ENCODE measurements at places on chromosomes 11 and 22.

DNA sequence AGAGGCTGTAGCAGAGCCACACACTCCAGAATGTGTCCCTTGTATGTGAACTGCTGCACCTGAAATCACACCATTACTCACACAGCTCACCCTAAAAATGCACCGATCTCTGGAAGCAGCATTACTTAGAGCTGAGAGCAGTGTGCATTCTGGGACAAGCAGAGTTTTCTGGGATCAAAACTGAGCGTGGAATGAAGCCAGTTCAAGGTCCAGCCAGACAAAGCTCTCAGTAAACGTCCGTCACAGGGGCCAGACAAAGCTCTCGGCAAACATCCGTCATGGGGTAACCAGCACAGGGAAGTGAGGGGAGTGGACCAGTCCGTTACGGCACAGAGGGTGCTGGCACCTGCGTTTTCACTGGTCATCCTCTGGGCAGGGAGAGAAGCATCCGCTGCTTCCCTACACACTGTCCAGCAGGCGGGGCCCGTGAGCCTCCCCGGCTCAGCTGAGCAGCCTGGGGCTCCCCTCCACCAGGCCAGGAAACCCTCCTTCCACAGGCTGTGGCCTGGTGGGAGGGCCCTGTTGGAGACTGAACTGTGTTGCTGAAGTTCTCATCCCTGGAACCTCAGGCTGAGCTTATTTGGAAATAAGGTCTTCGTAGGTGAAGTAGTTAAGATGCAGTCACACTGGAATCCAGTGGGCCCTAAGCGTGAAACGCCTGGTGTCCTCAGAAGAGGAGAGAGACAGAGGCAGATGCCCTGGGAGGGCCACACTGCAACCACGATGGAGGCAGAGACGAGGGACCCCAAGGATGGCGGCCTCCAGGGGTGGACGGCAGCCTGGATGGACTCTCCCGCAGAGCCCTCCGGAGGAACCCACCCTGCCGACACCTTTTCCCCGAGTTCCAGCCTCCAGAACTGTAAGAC, 883.9 kb downstream of the BRD1 start:
- no peak for DNase-seq

DNA sequence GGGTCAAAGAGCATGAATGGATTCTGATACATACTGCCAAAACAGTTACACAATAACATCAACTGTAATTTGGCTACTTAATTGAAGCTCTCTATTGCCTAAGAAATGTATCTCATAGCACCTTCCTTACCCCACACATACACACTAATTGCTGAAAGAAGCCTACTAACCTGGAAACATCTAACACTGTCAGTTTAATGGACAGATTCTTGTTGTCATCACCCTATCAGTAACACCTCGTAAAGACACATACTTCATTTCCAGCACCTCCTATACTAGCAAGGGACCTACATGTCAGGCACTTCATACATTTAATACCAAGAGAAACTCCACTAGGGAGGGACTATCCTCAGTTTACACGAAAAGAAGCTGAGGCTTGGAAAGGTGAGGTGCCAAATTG, 9.9 kb downstream of the NAP1L4 start:
- DNase-seq = no peak

- no peak for DNase-seq
These were observed 26.9 kb downstream of the PPFIA1 start for GRCh38 chr11:70297341-70297740.

- DNase-seq = no peak
These were observed 58.0 kb downstream of the MCM5 start for GRCh38 chr22:35457729-35458546.

DNA sequence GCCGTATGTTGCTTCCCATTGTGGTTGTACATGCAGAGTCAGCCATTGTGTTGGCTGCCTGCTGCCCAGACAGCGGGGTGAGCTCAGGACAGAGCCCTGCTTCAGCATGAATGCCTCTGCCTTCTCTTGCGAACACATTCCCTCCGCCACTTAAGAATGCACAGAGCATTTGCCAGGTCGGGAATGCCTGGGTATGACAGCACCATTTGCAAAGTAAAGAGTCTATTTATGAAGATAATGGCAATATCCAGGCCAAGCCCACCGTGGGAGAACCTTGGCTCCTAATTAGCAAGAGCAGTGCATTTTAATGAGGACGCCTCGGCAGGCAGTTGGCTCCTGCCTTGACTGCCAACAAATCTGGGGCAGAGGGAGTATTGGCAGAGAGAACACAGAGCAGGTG, 62.5 kb upstream of the SORL1 start:
- DNase-seq = no peak

DNA sequence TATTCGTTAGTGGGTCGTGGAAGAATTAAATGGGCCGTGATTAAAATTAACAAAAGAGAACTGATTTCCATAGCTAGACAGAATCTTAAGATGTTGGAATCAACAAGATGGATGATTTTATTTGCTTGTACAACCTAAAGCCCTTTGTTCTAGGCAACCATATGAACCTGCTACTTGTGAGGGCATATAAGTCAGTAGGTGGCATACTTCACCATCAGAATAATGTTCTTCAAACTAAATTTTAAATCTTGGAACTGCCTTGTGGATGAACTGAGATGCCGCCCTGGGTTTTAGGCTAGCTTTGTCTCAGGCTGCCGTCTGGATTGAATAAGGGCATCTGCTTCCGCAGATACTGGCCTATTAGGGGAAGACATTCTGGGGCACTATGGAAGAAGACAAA, 40.9 kb downstream of the CSRP3 start:
- no peak for DNase-seq

GRCh38 chr11:75795276-75796090, 19.5 kb upstream of the UVRAG start:
- no peak for DNase-seq

- DNase-seq = no peak
These were observed 1349.8 kb upstream of the RAG2 start for GRCh38 chr11:37947821-37948220.

GRCh38 chr11:116285026-116285425, 487.8 kb downstream of the BUD13 start:
- DNase-seq = no peak

DNA sequence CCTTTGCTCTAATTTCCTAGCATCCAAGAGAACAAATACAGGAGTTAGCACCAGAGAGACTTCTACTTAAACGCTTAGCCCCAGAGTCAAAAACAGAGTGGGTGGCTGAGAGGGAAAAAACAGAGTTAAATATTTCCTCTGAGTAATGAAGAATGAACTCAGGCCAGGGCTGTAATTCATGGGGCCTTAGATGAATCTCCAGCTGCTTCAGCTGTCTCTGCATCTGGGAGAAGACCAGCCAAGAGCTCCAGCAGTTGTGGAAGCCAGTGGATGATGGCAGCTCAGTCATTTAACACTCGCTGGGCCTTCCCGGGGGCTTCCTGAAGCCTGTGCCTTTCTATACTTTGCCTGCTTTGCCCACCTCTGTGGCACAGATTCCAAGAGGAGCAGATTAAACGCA, 5.7 kb upstream of the ADAMTS15 start:
- DNase-seq = no peak

All from stimulated activated CD8-positive, alpha-beta memory T cell treated with anti-CD3 and anti-CD28 coated beads, Interleukin-2, amount 100 ng/mL, for 48 hours (primary cell).